Endodermal cell (in vitro differentiated cells): ENCODE measurements at places on chromosomes 5 and 9.

- DNase-seq, result no peak
Observed at GRCh38 chr5:159700016-159700415, 216.3 kb upstream of the ADRA1B start.

- DNase-seq, result no peak
Observed at GRCh38 chr5:58944221-58944620, 361.3 kb downstream of the RAB3C start.

DNA sequence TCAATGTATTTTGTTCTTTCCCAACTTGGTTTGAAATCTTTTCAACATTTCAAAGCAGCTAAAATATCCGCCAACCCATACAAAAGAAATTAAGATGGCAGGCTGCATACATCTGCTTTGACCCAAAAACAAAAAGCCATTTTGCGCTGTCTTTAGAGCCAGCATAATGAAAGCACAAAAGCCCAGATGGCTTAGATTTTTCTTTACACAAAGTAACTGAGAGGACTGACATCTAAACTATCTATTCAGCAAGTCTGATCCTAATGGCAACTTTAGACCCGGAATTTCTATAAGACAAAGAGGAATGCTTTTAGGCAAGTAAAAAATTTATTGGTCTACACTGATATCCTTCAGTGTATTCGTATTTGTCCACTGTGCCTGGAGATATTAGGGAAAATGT is 86.3 kb downstream of the MYO10 start:
- DNase-seq, result no peak

DNA sequence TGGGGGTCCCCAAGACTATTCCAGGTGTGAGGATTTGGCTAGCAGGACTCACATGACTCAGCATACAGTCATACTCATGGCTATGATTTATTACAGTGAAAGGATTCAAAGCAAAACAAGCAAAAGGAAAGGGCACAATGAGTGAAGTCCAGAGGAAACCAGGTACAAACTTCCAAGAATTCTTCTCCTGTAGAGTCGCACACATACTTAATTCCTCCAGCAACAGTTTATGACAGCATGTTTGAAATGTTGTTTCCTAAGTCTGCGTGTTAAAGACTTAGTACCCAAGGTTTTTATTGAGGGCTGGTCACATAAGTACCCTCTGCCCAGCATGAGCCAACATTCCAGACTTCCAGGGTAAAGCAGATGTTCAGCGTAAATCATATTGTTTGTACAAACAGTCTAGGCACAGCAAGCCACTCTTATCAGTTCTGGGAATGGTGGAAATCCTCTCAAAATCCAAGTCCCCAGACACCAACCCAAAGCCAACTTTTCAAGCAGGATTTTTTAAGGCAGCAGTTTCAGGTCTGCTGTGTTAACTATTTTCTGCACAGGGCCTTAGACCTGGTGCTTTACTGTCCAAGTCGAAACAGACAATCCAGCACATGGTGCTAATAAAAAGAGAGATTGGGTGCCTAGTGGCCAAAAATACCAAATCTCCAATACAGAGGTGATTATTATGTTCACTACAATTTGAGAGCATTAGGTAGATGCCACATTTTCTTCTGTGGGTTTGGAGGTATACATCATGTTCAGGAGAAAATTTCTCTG is 18.6 kb upstream of the RICTOR start:
- DNase-seq, result no peak

DNA sequence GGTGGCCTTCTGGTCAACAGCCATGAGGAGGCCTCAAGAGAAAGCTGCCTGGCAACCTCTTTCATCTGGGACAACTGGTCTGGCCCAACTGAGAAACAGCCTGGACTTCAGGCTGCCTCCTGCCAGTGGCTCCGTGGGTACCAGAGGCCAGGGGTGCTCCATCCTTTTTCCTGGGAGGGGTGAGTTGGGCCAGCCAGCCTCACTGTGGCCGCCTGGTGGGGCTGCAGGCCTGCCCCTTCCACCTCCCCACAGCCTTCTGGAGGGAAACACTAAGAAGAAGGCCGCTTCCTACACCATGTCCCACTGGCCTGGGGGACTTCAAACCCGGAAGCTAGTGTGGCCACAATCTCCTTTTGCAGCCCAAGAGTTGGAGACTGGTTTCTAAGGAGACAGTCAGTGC is 13.8 kb upstream of the NKD2 start:
- peak; percentile 54 for DNase-seq

- DNase-seq, result no peak
Observed at GRCh38 chr5:3342271-3343100, 253.1 kb upstream of the IRX1 start.

DNA sequence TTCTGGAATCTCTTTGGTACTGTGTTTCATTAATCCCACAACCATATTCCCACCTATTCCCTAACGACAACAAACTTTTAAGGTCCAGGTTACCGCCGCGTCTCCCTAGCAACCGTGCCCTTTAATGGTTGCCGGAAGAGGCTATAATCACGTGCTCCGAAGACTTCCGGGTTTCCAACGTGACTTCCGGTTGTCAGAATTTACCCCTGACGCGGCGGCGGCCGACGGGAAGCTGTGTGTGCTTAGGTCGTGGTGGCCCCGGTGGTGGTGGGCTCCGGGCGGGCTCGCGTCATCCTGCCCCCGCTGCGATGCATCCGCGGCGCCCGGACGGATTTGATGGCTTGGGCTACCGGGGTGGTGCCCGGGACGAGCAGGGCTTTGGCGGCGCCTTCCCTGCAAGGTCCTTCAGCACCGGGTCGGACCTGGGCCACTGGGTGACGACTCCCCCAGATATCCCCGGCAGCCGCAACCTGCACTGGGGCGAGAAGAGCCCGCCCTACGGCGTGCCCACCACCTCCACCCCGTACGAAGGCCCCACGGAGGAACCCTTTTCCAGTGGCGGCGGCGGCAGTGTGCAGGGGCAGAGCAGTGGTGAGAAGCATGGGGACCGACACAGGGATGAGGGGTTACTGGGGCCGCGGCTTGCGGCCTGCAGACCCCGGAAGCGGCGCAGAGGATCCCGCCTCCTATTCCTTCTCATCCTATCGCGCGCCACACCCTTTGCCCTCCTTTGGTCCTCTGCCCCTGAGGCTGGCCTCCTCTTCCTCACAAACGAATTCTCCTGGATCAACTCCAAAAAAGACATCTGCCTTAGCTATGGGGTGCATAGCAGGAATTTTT is at the start of gene SLC25A46:
Gene SLC25A46 (plus strand): TSS at position 196 of the 840 bp plus-strand sequence. CDS start 113 bp downstream, at position 309.
- peak; percentile 95 for DNase-seq

GRCh38 chr9:12702160-12702758 is 9.1 kb downstream of the TYRP1 start:
- DNase-seq, result peak; percentile 83

DNA sequence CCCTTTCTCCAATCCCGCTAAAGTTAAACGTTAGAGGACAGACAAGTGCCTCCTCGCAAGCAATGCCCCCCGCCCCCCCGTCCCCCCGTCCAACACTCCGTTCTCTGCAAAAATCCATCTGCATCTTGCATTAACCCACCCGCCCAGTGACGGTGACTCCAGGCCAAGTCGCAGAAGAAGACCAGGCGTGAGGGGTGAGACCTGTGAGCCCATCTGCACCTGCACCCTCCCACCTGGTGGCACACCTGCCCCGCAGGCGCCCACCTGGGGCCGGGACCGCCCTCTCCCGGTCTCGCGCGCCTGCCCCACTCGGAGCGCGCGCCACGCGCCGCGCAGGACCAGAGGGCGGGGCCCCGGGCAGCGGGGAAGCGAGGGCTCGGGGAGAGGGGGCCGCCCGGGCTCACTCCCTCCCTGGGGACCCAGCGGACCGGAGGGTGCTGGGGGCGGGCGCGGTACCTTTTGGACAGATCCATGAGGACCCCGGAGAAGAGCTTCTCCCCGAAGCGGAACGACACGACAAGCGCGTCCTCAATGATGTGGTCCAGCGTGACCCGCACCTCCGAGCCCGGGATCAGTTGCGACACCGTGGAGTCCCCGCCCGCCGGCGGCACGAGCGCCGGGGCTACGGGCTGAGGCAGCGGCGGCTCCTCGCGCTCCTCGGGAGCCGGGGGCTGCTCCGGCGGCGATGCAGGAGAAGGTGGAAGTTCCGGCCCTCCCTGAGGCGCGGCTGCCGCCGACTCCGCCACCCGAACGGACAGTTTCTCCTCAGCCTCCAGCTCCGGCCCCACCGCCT is 705 bp downstream of the PWWP2A start:
- DNase-seq, result peak; percentile 67

- DNase-seq, result no peak
Observed at GRCh38 chr5:151819830-151820229, 48.1 kb downstream of the G3BP1 start.

GRCh38 chr9:115614326-115614999 is 496.5 kb upstream of the TNC start:
- DNase-seq, result no peak

GRCh38 chr5:9515436-9515835 is 30.4 kb downstream of the SEMA5A start:
- no peak for DNase-seq
